ENCODE measurements at places on chromosomes 3 and 15. TPM values are rescaled to one million over a fixed set of nuclear protein-coding genes. Genes with fewer than 3 reads are reported as not detected.

GRCh38 chr3:110149763-110150162, 812.4 kb upstream of the DPPA4 start:
- no peak for DNase-seq

BSN gene
- polyA plus RNA-seq = 0.98 TPM

- DNase-seq = no peak
Observed at GRCh38 chr3:105958237-105959000, 89.6 kb upstream of the CBLB start.

GRCh38 chr15:33158366-33158765, 36.1 kb downstream of the FMN1 start:
- DNase-seq = no peak

GRCh38 chr15:66611257-66612053, 45.7 kb upstream of the LCTL start:
- DNase-seq = no peak

- no peak for DNase-seq
Observed at GRCh38 chr15:101559952-101560351, 70.4 kb upstream of the PCSK6 start.

DNA sequence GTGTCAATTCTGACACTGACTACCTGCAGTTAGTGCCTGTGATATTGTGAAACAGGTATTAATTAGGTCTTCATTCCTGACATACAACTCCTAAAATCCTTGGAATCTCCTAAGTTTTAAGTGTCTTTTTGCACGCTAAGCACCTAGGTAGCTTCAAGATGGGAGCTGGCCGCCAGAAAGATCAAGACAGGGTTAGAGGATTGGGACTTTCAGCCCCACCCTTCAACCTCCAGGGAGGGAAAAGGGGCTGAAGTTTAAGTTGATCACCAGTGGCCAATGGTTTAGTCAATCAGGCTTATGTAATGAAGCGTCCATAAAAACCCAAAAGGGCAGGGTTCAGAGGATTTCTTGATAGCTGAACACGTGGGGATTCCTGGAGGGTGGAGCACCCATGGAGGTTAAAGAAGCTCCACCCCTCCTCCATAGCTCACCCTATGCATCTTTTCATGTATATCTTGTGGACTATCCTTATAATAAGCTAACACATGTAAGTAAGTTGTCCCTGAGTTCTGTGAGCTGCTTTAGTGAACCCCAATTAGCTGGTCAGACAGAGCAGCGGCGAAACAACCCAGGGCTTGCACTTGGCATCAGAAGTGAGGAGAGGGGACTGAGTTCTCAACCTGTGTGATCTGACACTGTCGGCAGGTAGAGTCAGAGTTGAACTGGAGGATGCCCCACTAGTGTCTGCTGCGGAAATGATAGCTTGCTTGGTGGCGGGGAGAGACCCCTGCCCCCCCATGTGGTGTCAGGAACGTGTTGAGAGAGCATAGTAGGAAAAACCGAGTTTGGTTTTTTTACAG, 12.8 kb upstream of the SRP14 start:
- DNase-seq = no peak

P2RY14 gene
- polyA plus RNA-seq = 0.90 TPM

Measured in right renal pelvis (tissue), 4 donors.